ENCODE measurements at places on chromosomes 3 and 15.

DNA sequence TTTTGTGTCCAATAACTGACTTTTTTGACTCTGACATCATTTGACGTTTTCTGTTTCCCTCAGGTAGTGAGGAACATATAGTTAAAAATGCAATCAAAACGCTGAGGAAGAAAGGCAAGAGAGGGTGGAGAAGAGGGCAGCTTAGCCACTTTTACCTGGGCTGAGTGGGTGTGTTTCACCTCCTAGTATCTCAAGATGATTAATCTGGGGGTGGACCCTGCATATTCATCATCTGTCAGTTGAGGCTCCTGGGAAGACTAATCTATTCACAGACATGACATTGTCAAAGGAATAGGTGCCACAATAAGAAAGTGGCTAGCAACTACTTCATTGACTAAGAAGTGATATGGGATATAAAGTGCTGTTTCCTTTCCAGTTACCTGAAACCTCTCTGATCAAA, 331.5 kb upstream of the RARB start:
- DNase-seq, result no peak

DNA sequence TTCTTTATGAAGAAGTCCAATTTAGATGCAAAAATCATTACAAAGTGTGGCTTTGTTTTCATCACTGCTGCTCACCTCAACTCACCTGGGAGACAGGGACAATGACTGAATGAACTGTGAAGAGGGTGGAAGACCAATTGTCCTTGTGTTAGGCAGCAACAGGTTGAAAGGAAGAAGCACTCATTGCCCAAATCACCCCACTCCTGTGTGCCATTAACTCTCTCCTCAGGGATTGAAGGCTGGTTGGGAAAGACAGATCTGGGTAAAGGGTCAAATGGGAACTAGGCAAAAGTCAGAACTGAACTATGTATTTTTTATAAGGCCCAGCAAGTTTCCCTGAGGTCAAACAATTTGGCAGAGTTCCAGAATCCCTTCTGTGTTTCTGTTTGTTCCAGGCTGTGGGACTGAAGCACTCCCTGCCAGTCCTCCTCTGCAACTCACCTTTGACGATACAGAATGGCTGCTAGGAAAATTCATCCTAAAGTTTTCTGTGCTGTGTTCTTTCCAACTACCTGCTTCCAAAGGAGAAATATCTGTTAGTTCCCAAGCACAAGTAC, 68.6 kb upstream of the CCDC39 start:
- no peak for DNase-seq

DNA sequence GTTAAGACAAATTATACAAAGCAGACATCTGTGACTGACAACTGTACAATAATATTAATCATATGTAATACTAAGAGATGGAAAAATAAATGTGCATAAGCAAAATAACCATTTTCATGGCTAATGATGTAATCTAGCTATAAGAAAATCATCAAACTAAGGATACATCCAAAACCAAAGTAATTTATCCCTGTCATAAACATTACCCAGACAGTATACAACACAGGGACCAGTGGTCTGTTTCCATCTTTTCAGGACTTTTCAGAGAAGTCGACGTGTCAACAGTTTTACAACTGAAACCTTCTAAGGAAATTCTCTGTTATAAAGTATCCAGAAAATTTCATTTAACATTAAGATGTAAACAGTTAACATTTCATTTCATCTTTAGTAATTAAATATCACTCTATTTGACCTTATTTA, 11.0 kb downstream of the THBS1 start:
- no peak for DNase-seq

- DNase-seq, result no peak
These were observed 84.0 kb downstream of the FILIP1L start for GRCh38 chr3:100030346-100030745.

- no peak for DNase-seq
These were observed 255.3 kb upstream of the UBE2E2 start for GRCh38 chr3:22947851-22948250.

- no peak for DNase-seq
These were observed 127.6 kb upstream of the GBE1 start for GRCh38 chr3:81888914-81889557.

GRCh38 chr3:38582941-38583645, 66.4 kb downstream of the SCN5A start:
- DNase-seq, result peak; percentile 25

GRCh38 chr15:53434174-53434678, 325.2 kb downstream of the WDR72 start:
- no peak for DNase-seq

- DNase-seq, result no peak
These were observed 429.4 kb downstream of the NTRK3 start for GRCh38 chr15:87827131-87827530.

DNA sequence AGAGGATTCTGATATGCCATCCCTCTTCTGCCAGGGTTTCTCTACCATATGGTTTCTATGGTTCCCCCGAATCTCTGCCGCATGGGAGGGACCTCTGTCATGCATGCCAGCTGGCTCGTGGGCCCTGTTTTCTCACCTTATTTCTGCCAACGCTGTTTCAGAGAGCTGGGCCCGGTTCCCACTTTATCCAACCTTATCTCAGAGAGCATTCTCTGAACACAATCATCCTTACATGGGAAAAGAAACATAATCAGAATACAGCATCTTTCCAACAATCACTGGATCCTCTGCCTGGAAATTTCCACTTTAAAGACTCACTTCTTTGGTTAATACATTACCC, 234.5 kb upstream of the ZBTB20 start:
- DNase-seq, result no peak

DNA sequence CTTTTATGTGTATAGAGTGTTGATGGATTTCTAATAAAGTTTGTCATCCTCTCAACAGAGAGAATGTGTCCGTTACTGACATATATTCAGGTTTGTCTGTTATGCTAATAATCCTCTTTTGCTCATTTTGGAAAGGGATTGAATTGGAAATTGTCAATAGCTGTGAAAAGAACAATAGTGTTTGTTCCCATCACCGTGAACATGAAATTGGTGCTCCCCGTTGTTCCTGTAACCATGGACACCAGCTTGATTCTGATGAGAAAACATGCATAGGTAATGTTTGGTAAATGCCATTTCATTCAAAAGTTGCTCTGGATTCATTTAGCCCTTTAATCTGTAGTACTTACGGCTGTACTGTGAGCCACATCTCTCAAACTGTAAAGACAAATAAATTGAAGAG, 707.0 kb upstream of the GOLIM4 start:
- no peak for DNase-seq

GRCh38 chr3:22115581-22115980, 364.6 kb upstream of the ZNF385D start:
- DNase-seq, result no peak

DNA sequence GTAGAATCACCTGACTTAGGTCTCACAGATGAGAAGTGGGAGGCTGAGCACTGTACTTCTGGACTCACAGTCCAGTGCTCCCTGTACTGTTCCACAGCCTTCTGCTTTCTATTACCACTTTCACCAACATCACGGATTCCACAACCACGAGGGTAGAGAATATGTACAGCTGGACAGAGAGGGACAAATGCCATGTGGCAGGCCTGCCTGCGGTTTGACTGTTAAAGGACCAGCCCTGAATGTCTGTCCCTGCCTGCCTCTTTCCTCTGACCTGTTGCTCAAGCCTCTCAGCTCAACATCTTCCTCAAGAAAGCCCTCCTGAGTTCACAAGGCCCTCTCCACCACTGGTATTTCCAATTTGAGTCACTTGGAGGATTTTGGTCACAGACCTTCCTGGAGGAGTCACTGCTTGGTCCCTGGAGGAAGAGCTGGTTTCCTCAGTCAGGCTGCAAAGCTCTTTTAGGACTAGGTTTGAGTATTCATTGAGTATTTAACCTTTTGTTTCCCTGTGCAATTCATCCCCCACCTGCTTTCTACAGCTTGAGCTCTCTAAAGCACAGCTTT, 49.1 kb downstream of the RAB11A start:
- no peak for DNase-seq

DNA sequence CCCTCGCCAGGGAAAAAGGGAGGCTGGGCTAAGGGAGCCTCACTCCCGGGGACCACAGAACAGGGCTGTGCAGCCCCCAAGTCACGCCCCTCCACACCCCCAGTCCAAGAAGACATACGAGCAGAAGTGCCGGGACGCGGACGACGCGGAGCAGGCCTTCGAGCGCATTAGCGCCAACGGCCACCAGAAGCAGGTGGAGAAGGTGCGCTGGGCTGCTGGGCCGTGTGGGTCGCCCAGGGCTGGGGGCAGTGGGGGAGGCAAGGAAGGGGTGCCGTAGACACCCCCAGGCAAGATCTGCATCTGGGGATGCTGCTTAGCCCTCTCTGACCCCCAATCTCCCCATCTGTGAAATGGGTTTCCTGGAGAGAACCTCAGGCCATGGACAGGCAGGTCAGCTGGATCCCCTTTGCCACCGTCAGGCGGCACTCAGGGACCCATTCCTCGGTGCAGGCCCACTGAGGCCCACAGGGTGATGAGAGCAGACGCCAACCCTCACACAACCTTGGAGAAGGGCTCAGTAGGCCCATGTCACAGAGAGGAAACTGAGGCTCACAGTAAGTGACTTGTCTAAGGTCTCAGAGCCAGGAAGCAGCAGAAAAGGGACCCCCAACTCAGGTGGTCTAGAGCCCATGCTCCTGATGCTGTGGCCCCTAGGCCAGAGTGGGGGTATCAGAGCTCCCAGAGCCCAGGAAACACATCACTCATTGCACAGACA, 33.7 kb downstream of the PSTPIP1 start:
- peak; percentile 54 for DNase-seq

DNA sequence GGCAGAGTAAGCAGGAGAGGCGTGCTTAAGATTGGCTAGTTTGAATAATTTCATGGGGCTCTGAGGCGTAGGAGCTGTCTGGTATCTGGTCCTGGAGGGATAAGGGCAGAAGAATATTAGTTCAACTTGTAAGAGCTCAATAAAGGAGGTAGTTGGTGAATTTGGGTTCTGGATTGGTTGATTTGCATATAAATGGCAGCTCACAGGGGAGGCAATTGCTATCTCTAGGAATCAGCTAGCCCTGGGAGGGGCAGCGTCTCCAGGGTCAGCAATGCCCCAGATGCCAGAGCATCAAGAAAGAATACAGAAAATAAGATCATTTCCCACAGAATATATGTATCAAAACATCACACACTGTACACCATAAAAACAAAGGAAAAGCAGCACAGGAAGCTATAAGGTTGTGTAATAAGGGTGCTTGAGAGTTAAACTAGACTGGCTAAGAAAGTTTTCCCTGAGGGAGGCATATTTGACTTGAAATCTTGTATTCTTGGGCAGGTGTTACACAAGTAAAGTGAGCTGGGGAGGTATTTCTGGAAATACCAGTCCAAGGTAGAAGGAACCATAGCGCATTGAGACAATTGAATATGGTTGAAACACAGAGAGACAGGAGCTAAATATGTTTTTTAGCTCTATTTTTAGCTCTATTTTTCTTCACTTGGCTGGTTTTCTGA, 6.1 kb downstream of the MOBP start:
- DNase-seq, result no peak

DNA sequence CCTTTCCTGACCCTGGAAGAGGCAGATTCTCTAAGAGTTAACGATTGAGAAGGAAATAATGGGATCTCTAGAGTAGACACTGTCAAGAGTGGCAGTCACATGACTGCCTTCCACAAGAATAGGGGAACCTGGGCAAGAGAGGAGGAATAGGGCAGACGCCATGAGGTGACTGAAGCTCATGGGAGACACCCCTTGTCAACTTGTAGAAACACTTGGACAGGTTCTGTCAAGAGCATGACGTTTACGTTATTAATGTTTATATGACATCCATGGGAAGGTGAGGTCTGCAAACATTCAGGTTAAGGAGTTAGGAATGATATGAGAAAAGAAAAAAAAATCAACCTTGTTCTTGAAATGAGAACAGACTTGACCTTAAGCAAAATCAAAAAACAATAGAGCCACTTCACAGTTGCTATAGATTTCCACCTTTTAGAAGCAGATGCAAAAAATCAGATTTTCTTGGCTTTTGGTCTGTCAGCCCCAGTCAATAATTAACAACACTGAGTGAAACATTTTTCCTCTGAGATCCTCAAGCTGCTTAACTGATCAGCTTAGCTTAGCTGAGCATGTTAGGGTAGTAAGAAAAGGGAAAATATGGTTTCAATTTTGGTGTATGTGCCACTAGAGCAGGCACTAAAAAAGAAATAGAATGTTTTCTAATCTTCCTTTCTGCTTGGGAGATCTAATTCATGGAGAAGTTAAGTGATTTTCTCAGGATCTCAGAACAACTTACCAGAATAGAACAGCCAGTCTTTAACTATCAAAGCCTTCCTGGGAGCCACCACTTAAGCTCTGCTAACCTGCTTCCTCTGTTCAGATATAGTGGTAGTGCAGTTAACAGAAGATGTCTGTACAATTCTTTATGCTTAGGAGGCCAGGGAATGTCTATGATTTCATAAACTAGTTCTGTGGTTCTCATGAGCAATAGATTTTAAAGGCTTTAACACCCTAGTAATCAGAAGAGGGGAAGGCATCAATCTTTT, 116.9 kb downstream of the B3GALNT1 start:
- no peak for DNase-seq

DNA sequence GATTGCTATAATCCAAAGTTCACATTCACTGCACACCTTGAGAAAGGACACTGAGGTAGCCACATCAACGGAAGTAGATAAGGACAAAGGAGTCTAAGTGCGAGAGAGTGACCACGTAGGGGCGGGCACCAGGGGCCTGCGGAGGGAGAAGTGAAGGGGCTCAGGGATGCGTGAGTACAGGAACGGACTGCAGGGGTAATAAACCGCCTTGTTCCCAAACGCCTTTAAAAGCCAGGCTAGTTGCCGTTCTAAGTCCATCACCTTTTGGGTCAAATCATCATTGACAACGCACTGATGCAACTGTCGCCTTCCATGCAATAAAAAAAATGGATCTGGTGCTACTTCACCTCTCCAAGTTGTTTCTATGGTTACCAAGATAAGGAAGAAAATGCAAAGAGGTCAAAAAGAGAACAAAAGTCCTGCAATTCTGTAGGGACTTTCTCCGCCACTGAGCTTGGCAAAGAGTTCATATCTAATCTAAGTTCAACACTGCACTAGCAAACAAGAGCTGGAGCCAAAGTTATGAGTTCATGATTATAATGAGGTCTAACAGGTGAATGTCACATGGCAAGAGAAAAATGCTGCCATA, 32.6 kb upstream of the ATP11B start:
- DNase-seq, result no peak

DNA sequence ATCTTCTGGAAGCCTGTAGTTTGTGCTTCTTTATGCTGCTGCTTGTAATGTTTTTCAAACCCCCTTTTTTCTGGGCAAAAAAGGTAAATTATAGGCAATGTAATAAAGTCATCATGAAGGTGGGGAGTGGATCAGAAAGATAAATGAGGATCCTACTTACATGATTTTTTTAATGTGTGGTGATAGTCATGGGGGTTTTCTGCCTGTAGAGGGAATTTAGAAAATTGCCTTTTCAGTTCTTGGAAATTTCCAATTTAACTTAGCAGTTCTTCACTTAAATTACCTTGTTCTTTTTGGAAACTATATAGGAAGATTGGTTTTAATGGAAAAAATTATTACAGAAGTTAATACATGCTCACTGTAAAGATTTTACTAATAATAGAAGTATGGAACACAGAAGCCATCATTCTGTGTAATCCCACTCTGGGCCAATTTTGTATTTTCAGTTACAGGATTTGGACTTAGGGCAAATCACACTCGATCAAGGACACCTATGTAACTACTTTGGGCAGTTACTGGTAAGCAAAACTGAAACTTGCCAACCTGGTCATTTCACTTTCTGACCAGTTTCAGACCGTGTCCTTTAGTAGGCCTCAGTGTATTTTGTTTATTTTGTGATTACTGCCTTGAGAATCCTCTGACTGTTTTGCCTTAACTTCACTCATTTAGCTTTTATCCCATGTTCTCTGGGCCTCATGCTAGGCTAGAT, 10.5 kb upstream of the SCAANT1 start:
- no peak for DNase-seq
